Activated CD4-positive, CD25-positive, alpha-beta regulatory T cell treated with anti-CD3 and anti-CD28 coated beads, Interleukin-2, amount 50 U/mL, for 16 hours (primary cell): ENCODE measurements at places on chromosomes 11 and 22.

DNA sequence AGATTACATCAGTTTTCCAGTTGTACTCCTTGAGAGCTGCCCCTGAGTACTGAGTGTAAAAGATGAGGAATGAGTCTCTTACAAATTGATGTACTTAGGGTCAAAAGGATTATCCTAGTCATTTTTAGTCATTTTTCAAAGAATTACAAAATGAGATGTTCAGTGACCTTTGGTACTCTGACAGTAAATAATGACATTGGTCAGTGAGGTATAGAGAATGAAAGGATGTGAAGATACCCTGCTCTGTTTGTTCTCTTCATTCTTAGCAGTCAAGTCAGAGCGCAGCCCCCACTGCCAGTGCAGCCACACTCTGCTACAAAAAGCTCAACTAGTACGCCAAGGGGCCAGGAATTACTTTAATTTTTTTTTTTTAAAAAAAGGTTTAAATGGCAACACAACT, 4.1 kb upstream of the ESAM start:
- DNase-seq, result no peak

DNA sequence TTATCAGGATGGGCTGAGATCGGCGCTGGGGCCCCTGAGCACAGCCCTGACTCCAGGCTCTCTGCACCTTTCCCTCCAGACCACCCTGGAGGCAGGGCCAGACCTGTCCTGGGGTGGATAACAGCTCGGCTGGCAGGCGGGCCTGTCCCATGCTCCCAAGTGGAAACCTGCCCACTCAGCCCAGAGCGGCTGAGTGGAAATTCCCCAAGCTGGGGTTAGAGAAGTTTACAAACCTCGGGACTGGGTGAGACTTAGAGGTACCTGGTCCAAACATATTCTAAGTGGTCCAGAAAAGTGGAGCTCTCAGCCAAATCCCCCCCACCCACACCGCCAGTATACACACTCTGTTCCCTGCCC, 4.8 kb upstream of the FXYD2 start:
- DNase-seq, result no peak

GRCh38 chr11:57210781-57211180, 26.3 kb downstream of the APLNR start:
- no peak for DNase-seq

DNA sequence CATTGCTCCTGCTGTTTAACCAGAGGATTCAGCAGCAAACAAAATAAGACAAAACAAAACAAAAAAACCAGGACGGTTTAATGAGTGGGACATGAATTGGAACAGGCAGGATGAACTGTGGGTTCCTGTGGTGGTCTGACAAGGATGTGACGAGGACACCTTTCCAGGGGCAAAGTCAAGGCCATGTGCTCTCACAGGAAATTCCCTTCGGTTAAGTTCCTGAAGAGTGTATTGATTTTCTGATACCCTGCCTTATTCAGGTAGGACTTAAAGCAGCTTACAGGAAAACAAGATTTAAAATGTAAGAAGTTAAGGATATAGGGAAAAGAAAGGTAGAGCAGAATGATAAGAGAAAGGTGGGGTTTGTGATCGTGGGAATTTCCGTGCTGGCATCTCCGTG, 8.5 kb upstream of the PLET1 start:
- DNase-seq, result no peak

DNA sequence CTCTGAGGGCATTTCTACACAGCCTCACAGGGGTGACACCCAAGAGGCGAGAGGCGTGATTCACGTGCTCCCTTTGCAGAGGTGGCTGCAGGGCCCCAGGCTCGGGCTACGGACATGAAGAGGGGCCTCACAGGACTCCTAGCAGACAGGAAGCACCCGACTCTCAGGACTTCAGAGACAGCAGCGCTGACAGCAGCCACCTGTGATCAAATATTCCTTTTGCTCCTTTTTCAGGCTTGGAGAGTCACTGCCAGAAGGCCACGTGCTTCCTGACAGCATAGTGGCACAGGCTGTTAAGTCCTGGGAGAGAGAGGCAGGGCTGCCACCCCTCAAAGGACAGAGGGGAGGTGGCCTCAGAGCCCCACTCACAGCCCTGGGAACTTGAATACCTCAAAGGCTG, 348.9 kb downstream of the CADM1 start:
- DNase-seq, result no peak

- DNase-seq, result no peak
Observed at GRCh38 chr11:132030896-132031295, 660.5 kb downstream of the NTM start.

GRCh38 chr11:79045800-79046304, 395.0 kb downstream of the TENM4 start:
- DNase-seq, result no peak

DNA sequence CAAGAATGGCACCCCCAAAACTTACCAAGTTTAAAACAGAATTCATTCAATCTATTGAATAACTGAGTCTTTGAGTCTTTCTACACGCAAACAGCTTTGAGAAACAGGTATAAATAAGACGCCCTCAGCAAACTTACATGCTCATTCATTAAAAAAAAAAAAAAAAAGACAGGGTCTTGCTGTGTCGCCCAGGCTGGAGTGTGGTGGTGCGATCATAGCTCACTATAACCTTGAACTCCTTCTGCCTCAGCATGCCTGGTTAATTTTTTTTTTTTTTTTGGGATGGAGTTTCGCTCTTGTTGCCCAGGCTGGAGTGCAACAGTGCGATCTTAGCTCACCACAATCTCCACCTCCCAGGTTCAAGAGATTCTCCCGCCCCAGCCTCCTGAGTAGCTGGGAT, 6.1 kb downstream of the PRR14L start:
- no peak for DNase-seq

DNA sequence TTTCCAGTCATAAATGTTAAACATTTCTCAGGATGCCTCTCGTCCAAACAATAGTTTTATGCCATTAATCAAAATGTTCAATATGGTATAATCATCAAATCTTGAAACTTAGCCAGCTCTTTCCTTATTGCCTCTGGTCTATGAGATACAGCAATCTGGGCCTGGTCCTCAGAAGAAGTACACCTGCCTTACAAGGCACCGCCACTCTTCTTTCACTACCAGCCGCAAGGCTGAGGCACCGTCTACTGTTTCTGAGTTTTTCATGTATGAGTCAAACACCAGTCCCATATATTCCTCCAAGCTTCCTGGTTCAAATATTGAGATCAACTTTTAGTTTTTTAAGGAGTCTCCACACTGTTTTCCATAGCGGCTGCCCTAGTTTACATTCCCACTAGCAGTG, 600.6 kb upstream of the FAT3 start:
- no peak for DNase-seq

GRCh38 chr11:98104249-98104648, 916.5 kb upstream of the CNTN5 start:
- DNase-seq, result no peak

DNA sequence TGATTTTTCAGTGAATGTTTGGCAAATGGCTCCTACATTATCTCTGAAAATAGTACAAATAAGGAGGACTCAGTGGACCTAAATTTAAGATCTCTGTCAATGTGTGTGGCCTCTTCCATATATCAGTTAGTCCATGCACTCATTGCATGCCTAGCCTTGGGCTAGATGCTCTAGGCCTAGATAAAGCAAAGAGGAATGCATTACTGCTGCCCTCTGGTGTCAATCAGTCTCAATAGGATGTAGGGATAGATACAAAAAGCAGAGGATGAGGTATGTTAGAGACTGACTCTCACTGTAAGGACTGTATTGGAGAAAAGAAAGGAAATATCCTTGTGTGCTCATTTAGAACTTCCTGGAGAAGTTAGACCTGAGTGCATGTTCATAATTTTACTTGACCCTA, 42.0 kb downstream of the MS4A2 start:
- DNase-seq, result no peak

DNA sequence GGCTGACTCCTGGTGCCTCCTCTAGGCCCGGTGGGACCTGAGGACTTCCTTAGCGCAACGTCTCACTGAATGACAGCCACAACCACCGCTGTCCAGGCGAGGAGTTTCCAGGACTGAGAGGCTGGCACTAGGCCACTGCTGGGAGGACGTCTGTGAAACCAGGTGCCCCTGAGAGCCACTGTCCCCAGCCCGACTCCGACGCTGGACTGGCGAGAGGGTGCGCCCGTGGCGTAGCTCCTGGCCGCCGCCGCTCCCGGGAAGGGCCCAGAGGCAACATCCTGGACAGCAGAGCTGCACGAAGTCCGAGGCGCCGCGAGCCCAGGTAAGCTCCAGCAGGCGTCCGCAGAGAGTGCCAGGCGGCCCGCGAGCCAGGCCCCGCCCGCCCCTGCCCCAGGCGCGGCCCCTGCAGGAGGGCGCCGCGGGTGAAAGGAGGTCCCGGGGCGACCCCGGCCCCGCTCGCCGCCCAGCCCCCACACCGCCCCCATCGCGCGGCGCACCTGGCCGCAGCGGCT, 525 bp downstream of the DGCR2 start:
- no peak for DNase-seq

GRCh38 chr11:19220903-19221724, 19.3 kb upstream of the CSRP3 start:
- DNase-seq, result no peak

DNA sequence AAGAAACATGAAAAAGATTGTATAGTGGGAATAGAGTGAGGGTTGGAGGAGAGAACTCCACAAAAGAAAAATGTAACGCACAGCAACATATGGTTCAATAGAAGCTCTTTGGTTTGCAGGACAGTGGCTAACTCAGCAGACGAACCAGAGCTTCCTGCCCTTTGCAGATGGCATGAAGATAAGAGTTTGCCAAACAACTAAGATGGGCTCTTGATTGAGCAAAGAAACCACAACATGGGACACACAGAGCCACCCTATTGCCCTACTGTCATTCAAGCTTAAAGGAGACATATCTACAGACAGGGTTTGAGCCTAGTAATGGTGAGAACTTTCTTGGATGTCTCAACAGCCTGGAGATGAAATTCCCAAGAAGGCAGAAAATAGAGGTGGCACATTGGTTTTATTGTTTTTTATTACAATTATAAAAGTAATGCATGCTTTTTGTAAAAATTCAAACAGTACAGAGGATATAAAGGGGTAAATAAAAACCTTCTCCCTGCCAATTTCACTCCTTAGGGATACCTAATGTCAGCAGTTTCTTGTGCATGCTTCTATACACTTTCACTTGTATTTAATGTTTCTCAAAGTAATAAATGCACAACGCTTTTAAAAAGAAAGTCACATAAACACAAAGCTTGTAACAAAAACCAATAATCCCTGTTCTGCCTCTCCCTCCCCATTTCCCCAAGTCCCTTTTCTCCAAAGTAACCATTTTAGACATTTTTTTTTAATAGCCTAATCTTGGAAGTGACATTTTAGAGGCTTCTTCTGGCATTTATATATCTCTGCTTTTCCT, 63.7 kb downstream of the COPB1 start:
- no peak for DNase-seq

- DNase-seq, result no peak
Observed at GRCh38 chr11:112806876-112807275, 154.3 kb upstream of the NCAM1 start.

- no peak for DNase-seq
Observed at GRCh38 chr11:77425346-77425745, 48.5 kb downstream of the PAK1 start.

- DNase-seq, result no peak
Observed at GRCh38 chr11:27161071-27161470, 120.5 kb downstream of the BBOX1 start.

GRCh38 chr11:94120946-94121345, 7.7 kb upstream of the PANX1 start:
- no peak for DNase-seq

DNA sequence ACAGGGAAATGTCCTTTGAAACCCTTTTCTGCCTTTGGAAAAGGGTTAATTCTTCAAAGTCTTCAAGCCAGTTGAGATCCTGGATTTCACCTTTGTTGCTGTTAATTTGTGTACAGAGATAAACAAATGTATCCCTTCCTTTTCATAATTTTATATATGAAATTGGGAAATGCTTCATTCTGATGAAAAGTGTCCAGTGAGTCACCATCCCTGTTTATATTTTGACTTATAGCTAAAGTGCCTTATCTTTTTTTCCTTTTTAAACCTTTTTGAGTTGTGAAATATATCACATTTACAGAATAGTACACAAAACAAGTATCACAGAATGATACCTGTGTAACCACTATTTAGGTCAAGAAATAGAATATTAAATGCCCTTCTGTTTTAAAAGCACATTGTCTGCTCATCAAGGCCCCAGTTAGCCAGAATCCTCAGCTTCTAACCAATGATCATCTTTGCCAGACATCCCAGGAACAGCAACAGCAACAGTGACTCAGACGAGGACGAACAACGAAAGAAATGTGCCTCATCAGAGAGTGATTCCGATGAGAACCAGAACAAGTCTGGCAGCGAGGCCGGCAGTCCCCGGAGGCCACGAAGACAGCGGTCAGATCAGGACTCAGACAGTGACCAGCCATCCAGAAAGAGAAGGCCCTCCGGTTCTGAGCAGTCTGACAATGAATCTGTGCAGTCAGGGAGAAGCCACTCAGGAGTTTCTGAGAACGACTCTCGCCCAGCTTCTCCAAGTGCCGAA, 27.3 kb downstream of the CTR9 start:
- DNase-seq, result no peak

GRCh38 chr11:130508913-130509312, 60.5 kb downstream of the ADAMTS15 start:
- no peak for DNase-seq

GRCh38 chr11:132904607-132905006, 627.7 kb downstream of the OPCML start:
- DNase-seq, result no peak
